ENCODE measurements at places on chromosomes 1 and 21.

- DNase-seq: no peak
Observed at GRCh38 chr1:45394342-45394741, 54.1 kb upstream of the MUTYH start.

DNA sequence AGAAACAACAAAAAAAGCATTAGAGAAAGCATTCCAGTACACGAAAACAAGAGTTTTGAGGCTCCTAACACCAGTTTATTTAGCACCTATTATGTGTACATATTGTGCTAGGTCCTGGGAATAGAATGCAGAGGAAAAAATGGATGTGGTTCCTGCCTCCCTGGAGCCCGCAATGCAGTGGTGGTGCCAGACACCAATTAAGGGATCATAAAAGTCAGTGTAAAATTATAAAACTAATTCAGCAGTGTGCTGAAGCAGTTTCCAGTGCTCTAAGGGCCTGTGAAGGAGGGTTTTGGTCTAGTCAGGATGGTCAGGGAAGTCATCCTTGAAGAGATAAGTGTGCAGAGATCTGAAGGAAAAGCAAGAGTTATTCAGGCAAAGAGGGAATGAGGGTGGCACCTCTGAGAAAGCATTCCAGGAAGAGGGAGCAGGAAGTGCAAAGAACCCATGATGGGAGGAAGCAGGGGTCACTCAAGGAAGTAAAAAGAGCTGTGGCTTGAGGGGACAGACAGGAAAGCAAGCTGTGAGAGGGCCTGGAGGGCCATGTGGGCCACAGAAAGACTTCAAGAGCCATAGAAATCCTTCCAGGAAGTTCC is 65.2 kb upstream of the IFNLR1 start:
- no peak for DNase-seq

DNA sequence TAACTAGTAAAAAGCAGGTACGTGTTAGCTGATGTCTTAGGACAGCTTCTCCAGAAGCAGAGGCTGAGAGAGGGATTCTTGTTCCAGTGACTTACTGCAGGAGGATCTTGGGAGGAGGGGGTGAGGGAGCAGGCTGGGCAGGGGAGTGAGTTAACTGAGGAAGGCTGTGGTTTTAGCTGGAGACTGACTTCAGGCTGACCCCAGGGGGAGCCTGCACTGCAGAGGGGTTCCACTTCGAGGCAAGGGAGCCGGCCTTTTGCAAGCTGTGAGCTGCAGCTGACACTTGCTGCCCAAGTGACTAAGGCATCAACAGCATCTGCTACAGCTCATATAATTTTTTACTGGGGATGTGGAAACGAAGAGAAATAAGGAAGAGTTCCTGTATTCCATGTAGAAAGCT is 50.4 kb upstream of the SOD1 start:
- no peak for DNase-seq

DNA sequence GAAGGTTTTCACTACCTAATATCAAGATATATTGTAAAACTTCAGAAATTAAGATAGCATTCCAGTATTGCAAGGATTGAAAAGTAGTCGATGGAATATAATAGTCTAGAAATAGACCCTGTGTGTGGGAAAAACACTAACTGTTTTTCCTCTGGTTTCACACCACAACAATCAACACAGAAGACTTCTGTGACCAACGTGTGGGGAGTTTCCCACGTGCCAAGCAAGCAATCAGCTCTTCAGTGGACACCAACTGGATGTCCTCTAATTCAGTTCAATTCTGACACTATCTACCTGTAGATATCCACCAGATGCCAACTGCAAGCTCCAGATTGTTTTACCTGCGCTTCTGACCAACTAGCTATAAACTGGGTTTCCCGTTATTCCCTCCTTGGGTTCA is 12.1 kb downstream of the CD244 start:
- no peak for DNase-seq

DNA sequence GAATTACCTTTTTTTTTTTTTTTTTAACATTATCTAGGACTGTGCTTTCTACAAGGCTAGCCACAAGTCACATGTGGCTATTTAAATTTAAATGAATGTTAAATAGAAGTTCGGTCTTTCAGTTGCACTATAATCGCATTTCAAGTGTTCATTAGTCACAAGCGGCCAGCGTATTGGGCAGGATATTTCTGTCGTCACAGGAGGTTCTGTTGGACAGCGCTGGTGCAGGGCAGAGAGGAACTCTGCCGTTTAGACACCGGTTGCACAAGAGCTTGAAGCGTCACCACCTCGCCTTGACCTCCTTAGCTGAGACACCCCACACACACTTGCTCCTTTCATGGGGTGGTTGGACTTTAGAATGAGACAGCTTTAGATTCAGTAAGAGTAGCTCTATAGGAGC is 64.1 kb downstream of the BACE2 start:
- no peak for DNase-seq

- DNase-seq: no peak
Observed at GRCh38 chr1:110773813-110774212, 99.1 kb upstream of the KCNA3 start.

DNA sequence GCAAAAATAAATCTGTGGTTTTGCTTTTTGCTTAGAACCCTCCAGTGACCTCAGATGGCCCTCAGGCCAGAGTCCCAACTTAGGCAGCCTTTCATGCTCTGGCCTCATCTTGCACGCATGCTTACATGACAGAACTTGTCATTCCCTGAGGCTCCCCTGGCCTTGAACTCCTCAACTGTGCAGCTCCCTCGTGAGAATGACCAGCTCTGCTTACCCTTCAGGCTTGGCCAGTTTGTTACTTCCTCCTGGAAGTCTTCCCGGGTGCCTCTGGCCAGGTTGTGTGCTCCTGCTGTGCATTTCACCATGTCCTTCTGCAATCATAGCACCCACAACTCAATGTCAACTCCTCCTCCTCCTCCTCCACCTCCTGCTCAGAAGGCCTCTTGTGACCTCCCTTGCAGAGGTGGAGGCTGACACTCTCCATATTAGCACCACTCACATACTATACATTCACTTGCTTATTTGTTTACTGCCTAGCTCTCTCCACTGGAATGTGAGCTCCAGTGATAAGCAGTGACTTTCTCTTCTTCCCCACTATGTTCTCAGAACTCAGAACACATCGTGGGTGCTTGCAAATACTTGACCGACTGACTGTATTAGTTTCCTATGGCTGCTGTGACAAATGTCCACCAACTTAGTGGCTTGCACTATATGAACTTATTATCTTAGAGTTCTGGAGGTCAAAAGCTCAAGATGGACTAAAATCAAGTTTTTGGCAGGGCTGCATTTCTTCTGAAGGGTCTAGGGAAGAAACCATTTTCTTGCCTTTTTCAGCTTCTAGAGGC is 41.9 kb downstream of the RCSD1 start:
- no peak for DNase-seq

DNA sequence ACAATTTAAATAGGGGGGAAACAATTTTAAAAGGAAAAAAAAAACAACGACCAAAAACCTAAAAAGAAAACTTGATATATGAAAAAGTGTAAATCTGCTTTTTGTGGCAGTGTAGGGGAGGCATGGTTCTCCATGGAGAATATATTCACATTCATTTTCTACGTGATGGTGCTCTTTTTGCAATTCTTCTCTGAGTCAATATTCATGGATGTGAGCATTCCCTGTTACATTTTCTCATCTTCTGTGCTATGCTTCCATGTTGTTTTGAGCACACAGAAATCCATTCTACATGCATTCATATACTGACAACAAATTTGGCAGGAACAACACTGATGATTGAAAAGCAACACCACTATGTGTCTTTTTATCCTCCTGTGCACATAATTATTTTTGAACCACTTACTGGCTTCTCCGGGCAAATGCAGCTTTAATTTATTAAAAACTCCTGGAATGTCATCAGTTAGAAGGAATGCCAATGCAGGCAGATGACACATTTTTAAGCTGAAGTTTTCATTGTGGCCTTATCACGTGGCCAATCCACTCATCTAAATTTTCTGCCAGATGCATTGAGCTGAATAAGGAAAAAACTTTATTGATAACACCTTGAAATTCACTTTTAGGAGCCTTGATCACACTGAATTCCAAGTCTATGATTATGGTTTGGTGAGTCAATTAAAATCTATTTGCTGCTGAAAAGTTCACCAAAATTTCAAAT is 590.6 kb downstream of the NUF2 start:
- DNase-seq: no peak

DNA sequence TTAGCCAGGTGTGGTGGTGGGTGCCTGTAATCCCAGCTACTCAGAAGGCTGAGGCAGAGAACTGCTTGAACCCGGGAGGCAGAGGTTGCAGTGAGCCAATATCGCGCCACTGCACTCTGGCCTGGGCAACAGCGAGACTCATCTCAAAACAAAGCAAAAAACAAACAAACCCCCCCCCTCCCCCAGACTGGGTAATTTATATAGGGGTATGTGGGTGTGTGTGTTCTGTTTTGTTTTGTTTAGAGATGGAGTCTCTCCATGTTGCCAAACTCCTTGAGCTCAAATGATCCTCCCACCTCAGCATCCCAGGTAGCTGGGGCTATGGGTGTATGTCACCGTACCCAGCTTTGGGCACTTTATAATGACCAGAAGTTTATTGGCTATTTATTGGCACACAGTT is 73.6 kb downstream of the SLC27A3 start:
- no peak for DNase-seq

DNA sequence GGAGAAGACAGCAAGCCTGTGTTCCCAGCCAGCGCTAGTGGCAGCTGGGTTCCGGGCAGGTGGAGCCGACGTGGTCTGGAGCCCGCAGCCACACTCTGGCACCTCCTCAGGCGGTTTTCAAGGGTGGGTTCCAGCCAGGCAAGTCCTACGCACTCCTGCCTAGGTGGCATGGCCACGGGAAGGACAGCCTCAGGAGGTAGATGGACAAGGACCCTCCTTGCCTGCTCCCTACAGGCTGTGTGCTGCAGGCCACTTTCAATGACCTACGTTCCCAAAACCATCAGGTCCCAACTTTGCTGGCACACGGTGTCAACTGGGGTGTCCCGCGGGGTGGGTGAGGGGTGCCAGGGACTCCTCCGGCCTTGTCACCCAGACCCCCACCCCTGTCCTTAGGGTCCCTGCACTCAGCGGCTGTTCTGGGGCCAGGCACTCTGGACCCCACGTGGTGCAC is 6.7 kb upstream of the PTGER3 start:
- DNase-seq: no peak

- DNase-seq: no peak
Observed at GRCh38 chr1:67174716-67175284, 8.5 kb downstream of the IL23R start.

DNA sequence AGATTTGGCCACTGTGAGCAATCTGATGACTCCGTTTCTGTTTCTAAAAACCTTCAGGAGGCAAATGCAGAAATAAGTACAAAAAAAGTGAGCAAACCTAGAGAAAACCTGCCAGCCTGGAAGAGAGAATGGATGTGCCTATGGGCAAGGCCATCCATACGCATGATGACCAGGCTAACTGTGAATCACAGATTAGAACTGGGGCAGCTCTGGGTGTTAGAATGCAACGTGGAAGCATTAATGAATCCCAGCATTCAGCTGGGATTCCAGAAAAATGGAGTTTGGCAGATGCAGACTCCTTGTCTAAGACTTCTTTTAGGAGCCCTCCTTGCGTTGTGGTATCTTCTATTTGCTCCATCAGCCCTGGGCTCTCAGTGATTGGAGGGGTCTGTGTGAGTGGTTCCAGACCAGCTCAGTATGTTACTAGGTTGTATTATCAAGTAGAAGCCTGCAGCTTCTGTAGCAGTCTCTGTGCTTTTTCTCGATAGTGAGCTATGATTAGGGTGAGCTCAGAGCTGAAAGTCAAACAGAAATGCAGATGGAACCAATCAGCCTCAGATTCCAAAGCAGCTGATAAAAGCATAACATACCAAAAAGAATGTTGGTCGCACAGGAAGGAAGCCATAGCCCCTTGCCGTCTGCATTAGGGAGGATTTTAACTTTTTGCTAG is 154.0 kb downstream of the PSMG1 start:
- DNase-seq: no peak

- DNase-seq: no peak
Observed at GRCh38 chr1:25616987-25617624, 515 bp downstream of the MAN1C1 start.

GRCh38 chr1:155984341-155984740 is 6.0 kb upstream of the ARHGEF2 start:
- no peak for DNase-seq

DNA sequence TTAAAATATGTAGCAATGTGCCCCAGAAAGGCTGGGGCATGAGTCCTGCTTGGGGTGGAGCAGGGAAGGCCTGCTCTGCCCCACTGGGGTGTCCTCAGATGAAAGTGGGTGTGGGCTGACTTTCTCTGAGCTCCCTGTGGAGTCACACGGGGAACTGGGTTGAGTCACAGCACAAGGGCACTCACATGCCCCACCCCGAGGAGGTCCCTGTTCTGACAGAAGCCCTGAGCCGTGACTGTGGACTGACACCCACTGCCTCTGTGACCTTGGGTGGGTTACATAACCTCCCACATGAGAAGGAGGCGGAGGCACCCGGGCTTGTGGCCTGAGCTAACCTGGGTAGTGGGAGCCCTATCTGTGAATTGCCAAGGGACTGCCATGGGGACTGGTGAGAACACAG is 52.5 kb upstream of the TINAGL1 start:
- DNase-seq: no peak

- DNase-seq: no peak
Observed at GRCh38 chr1:76725864-76726619, 141.2 kb upstream of the ST6GALNAC5 start.

DNA sequence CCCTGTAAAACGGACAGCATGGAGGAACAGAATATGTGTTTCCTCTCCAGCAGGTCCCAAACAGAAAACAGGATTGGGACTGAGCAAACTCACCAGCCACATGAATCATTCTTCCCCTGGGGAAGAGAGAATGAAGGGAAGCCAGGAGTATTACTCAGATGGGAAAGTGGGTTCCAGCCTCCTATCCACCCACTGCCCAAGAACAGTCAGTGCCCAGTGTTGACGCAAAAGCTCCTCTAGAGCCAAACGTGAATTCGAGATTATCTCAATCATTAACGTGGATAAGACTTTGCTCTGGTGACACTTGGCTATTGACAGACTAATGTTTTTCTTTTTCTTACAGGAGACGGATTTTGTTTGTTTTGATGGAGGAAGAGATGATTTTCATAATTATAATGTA is 9.3 kb downstream of the MIA3 start:
- no peak for DNase-seq

DNA sequence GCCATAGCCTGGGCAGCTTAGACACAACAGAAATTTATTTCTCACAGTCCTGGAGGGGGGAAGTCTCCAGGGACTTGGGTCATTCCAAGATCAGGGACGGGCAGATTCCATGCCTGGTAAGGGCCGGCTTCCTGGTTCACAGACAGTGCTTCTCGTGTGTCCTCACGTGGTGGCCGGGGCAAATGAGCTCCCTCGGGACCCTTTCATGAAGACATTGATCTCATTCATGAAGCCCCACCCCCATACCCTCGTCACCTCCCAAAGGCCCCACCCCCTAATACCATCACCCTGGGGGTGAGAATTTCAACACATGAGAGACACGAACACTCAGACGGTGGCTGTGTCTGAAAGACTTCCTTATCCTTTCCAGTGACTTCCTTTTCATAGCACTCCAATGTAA is 51.5 kb downstream of the ACOT7 start:
- no peak for DNase-seq

GRCh38 chr1:7842517-7842916 is 10.3 kb downstream of the UTS2 start:
- DNase-seq: no peak

GRCh38 chr1:245060684-245061374 is 94.0 kb upstream of the KIF26B start:
- DNase-seq: no peak
